ENCODE measurements at places on chromosomes 7 and 10.

DNA sequence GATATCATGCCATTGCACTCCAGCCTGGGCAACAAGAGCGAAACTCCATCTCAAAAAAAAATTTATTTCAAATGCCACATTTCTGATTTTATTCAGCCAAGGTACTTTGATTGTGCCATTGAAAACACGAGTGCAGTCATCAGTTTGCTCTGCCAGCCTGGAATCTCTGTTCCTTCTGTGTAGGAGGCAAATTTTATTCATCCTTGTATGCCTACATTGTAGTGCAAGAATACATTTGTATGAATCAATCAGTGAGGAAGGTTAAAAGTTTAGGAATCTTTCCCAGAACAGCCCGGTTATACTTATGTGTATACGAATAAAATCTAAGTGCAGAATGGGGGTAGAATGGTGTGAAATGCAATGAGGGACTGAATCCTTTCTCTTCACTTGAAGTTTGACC, 886 bp upstream of the TET1 start:
- no peak for DNase-seq

DNA sequence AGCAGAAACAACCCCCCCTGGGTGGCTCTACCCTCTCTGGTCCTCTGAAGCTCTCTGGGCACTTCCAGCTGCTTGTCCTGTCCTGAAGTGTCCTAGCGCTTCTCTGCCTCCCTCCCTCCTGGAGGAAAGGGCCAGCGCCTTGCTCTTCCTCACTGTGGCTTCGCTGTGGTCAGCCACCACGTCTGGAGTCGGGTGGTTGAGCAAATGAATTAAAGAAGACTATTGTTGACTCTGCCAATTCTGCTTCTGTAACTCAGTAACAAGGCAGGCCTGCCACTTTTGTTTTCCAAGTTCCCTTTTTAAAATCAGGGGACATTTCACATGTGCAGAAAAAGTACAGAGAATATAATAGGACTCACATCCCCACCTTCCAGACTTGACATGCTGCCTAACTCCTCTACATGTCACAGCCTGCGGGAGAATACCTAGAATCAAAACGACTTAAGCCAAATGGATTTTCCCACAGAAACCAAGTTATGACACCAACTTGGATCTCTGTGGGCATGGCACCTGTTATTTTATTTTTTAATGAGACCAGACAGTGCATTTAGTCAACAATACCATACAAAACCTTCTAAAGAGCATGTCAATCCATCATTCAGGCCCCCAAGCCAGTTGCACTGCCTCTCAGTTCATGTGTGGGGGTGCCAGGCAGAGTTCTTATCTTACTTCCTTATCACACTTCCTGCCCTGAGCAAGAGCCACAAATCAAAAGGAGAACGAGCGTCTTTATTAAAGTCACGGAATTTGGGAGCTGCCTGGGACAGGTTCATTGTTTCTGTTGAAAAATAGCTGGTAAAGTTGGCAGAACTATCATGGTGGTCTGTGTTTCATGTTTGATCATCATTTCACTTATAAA, 6.8 kb downstream of the FFAR4 start:
- DNase-seq: no peak

- DNase-seq: no peak
These were observed at the start of gene UCN3 for GRCh38 chr10:5364890-5365338. Gene UCN3 (plus strand): TSS chr10:5364966. CDS start chr10:5373721, 8,755 bp downstream.

DNA sequence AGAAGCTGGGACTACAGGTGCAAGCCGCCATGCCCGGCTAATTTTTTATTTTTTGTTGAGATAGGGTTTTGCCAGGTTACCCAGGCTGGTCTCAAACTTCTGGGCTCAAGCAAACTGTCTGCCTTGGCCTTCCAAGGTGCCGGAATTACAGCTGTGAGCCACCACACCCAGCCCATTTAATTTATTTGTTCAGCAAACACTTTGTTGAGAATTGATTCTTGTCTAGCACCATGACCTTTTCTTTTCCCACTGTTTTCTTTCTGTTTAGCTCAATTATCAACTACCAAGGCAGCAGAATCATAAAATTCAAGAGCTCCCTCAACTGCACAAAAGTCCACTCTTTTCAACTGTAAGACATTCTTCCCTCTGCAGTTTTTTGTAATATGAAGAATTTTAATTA, 47.8 kb upstream of the PARD3 start:
- DNase-seq: no peak

- no peak for DNase-seq
These were observed 142.4 kb downstream of the CUX1 start for GRCh38 chr7:101959829-101960228.

GRCh38 chr10:11516431-11516746, 95.1 kb downstream of the USP6NL start:
- DNase-seq: no peak

DNA sequence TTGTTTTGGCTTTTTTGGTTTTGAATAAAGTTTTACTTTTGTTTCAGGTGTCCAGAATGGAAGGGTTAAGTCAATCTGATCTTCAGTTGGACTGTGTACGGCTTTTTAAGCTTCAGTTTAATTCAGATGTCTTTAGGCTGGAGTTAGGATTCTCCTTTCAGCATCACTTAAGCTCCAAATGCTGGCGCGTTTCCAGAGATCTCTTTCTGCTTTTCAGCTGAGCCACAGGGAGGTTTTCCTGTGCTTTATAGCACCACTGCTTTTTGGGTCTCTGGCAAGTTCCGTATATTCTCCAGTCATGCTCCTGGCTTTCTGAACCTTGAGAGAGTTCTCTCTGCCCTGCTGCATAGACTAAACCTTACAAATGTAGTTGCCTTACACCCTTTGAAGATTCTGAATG, 60.0 kb downstream of the VTI1A start:
- DNase-seq: no peak
